ENCODE measurements at places on chromosomes 6 and 20.

DNA sequence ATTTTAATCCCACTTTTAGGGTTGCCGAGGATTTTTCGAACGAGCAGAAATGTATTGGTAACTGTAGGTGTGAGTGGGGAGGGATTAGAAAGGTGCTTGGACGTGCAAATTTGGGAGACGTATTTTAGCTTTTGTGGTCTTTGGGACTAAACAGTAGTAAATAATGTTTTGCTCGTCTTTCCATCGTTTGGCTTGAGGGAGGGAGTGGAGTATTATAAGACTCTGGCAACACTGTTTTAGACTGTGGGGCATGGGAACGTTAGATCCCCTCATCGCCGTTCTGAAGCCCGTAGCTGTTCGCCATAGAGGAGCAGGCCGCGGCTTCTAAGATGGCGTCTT lies 2.8 kb downstream of the BRD2 start:
- DNase-seq = no peak

DNA sequence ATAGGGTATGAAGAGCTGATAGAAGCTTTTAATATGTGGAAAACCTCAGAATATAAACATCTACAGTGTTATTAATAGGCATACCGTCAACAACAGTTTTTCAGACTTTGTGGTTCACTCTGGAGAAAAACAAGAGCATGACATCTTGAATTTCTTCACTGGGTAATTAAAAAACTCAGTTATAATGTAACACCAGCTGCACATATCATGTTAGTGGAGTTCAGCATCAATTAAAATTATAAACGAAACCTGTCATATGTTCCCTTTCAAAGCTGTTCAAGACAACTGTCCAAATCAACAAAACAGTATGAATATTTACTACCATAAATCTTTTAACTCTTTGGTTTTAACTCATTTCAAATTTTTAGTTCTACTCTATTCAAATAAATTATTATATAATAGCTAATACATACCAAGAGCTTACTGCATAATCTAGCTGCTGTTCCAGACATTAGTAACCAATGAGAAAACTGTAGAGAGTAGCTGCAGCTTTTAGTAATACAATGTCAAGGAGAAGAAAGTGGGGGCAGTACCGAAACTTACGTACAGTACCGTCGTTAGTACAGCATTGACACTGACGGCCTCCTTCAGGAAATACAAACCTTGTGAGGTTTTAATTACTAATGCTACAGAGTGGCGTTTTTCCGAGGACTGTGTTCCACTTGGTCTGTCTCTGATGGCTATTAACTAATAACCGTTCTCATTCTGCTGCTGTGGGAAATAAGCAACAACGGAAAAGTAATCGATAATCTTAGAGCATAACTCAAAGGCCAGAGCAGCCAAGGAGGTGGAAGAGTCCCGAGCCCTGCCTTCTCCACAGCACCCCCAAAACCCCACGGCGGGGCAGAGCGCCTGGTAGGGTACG lies 532 bp upstream of the PM20D2 start:
- DNase-seq = peak; percentile 46

DNA sequence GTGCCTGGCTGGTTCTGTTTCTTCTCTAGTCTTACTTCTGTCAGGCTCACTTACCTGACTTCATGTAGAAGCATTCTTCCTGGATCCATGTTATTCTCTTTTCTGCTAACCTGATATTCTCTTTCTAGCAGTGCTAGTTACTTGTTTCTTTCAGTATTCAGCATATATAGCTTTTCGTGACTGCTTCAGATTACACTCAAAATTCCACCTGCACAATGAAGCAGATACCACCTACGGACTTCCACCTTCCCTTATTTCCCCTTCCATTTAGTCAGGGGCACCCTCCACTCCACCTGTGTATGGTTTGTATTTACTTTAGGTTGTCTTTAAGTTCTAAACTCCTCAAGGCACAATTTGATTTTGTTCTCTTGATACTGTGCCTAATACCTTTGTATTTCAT lies 36.8 kb downstream of the ZFAND3 start:
- DNase-seq = no peak

DNA sequence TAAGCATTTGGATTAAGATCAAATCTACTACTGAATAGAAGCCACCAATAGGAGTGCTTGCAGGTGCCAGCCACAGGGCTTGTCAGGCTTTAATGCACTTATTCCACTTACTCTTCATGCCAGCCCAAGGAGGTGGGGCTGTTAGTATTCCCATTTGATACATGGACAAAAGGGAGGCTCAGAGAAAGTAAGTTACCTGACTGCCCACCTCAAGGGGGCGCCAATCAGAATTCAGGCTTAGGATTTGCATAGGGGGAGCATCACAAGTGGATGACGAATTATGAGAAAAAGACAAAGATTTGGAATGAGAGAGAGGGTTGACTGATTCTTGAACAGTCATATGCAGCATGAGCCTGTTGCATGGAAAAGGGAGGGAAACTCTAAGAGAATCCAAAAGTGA lies 188.4 kb upstream of the TSHZ2 start:
- no peak for DNase-seq

GRCh38 chr20:57480444-57481160 lies 44.3 kb downstream of the CTCFL start:
- no peak for DNase-seq

GRCh38 chr6:13673825-13674444 lies 37.7 kb downstream of the RANBP9 start:
- no peak for DNase-seq

DNA sequence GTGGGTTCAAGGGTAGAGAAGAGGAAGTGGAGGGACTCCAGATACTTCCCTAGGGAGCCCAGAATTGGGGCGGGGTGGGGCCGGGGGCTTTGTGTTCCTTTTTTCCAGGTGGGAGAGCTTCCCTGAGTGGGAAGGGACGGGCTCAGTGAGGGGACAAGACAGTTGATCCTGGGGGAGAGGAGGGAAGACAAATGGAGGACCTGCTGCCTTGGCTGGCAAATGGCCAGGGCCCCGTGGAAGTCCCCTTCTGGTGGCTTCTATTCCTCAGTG lies 2.6 kb downstream of the CTSZ start:
- no peak for DNase-seq

DNA sequence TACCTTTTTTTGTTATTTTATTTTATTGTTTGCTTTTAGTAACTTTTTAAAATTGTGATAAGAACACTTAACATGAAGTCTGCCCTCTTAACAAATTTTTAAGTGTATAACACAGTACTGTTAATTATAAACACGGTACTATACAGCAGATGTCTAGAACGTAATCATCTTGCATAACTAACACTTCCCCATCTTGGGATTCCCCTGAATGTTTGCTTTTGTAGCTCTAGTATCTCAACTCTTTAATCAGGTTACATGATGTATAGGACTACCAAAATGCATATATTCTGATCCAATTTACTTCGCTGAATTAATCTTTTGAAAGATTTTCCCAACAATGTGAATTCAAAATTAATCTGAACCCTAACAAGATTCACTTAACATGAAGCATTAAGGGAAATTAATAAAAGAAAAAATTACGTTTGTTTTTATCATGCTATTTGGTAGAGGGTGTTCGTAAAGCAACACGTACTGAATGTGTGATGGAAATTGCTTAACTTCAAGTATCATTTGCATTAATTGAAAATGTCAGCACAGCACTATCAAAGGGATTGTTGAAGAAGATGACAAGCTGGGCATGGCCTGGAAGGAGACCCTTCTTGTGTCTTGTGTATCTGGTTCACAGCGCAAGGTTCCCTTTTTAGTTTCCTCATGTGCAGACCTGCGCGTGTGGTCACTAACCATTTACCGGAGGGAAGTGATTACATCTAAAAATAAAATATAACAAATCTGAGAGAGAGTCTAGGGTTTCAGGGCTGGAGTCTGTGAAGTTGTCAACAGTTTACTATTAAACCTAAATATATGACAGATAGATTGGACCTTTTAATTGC lies 15.2 kb downstream of the COL19A1 start:
- DNase-seq = no peak

All from SK-N-SH (cell line).